K562 (cell line): ENCODE measurements at places on chromosomes 7 and 10.

DNA sequence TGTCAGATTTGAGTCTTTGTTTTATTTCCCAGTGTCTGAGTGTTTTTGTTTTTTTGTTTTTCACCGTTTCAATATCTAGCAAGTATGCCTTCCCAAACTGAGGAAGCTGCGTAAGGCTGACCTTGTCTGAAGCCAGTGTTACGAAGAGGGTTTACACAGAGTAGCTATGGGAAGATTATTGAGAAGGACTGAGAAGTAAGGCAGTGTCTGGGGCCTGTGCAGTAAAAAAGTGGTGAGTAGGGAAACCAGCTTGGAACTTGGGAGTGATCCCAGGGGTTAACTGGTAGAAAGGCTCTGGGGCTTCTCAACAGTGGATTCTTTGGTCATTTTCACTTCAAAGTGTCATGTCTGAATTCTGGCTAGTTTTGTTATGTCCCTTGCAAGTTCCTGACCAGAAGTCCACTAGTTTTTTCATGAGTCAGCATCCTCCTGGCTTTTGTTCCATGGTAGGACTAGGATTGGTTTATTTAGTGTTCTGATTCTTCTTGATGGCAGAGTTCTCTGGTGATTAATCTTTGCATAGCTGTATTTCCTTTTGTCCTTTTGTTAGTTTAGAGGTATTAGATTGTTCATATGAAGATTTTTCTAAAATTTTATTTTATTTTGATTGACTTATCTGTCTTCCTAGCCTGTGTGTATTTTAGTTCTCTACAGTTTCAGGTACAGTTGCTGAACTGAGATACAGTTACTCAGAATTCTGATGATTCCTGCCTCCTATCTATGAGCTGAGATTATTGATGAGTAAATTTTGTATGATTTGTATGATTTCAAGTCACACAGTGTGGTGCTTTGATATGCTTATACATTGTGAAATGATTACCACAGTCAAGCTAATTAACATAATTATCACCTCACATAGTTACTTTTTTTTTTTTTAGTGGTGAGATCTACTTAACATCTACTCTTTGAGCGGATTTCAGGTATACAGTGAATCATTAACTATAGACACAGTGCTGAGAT is 19.0 kb downstream of the GARS1 start:
- H3K36me3 ChIP-seq: peaks cover 95% of the 10 kb centered on the region
- no peak overlapping the region for H3K27ac ChIP-seq
- H3K4me1 ChIP-seq: no peaks in the 10 kb centered on the region

- no peak for DNase-seq
- H3K4me1 ChIP-seq: no peaks in the 10 kb centered on the region
- H3K4me3 ChIP-seq: no peak overlapping the region
- H3K36me3 ChIP-seq: no peaks in the 10 kb centered on the region
Observed at GRCh38 chr10:52424341-52424740, 110.3 kb downstream of the DKK1 start.

DNA sequence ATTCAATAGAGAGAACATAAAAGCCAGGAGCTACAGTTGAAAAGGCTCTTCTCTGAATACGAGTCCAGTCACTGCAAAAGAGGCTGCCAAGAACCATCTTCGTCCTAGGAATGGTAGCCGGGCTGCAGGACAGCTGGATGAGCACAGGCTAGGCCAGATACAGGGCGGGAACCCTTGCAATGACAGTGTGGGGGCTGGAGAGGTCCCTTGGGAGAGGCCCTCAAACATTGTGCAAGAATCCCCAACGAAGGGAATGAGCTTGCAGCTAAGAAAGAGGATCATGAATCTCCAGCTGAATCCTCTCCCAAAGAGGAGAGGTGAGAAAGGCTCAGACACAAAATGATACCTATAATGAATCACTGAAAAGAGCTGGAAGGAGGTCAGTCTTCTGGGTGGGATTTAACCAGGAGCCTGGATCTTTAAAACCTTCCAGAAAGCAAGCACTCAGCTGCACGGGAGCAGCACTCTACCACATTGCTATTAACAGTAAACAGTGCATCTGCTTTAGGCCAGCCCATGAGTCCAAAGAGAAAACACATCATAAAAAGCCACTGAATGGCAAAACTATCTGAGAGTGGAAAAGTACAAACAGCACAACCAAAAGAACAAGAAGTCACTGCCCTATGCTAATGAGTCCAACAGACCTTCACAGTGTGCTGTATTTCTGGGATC is 287.9 kb downstream of the TNS3 start:
- H3K36me3 ChIP-seq: no peaks in the 10 kb centered on the region
- no peak overlapping the region for H3K27ac ChIP-seq
- H3K4me3 ChIP-seq: no peak overlapping the region

DNA sequence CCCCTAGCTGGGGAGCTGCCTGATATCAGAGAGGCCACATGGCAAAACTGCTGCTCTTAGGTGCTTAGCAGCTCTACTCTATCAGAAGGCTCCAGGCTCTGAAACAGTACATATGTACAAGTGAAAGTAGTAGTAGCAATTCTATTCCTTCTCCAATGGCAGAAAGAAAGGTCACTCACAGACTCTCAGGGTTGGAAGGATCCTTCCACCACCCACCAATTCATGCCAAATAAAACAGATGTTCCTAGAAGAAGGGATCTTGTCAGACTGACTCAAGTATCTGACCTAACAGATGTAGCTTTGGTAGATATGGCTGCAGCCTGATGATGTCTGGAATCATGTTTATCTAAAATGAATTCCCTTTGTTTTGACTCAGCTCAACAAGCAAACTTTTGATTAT is 8.0 kb upstream of the ALDH18A1 start:
- H3K4me1 ChIP-seq: 0 out of 2 replicates have a peak, but pooled peaks cover 3% of the 10 kb centered on the region
- H3K27me3 ChIP-seq: no peaks in the 10 kb centered on the region
- DNase-seq: peak; percentile 55
- peaks cover 26% of the 10 kb centered on the region for H3K36me3 ChIP-seq

- H3K27me3 ChIP-seq: no peaks in the 10 kb centered on the region
- H3K27ac ChIP-seq: no peak overlapping the region
- no peak overlapping the region for H3K4me3 ChIP-seq
- no peak for DNase-seq
- H3K36me3 ChIP-seq: no peaks in the 10 kb centered on the region
Observed at GRCh38 chr10:34627331-34627730, 187.8 kb downstream of the PARD3 start.

DNA sequence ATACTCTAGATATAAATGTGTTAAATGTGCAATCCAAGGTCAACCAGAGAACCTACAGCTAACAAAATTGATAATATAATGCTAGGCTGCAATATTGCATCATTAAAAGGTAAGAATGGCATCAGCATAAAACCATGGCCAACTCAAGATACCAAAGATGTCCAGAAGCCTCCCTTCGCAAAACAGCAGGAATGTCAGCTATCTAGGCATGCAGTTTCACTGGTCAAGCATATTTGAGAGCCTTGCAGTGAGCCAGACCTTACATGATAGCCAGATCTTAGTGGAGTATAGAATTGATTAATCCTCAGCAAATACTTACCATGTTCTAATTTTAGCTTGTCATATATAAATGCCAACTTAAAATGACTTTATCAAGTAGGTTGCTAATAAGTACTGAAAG is 138.8 kb downstream of the ZEB1 start:
- no peaks in the 10 kb centered on the region for H3K27me3 ChIP-seq
- DNase-seq: no peak
- H3K4me1 ChIP-seq: no peaks in the 10 kb centered on the region
- H3K36me3 ChIP-seq: no peaks in the 10 kb centered on the region

DNA sequence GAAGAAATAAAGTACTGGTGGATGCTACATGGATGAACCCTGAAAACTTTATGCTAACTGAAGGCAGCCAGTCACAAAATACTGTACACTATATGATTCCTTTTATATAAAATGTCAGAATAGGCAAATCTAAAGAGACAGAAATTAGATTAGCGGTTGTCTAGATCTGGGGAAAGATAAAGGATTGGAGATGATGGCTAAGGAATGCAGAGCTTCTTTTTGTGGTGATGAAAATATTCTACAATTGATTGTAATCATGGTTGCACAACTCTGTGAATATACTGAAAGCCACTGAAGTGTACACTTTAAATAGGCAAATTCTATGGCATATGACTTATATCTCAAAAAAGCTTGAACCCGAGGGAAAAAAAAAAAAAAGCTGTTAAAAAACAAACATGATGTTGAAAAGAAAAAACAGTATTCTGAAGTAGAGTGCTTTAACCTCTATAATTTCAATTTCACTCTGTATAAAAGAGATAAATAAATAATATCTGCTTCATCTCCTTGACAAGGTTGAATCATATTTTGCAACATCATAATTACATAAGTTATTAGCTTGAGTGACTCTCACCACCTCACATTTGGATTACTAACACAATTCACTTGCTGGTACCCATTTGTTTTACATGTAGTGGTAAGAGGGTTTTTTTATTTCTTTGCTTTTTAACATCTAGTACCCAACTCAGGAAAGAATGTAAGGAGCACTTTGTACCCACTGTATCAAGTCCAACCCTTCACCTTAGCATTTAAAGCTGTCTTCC is 2.8 kb upstream of the GNAI1 start:
- no peak for DNase-seq
- H3K27me3 ChIP-seq: peaks cover 3% of the 10 kb centered on the region; the same call in 1 of the 3 replicates

DNA sequence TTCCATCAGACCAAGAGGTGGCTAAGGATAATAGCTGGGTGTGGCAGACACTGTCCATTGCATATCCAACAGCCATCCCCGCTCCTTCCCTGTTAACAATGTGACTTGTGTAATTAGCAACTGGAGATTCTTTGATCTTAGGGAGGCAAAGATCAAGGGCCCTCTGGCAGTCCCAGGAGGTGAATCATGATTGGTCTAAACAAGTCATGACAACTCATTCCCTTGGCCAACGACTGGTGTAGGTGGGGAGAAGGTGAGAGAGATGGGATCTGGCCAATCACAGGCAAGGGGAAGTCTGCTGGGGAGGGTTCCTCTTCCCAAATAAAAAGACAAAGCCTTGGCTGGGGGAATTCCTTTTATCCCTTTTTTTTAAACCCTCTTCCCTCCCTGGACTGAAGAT is 46.2 kb upstream of the COMTD1 start:
- no peak overlapping the region for H3K4me3 ChIP-seq
- H3K4me1 ChIP-seq: no peaks in the 10 kb centered on the region
- peaks cover 25% of the 10 kb centered on the region for H3K27me3 ChIP-seq
- DNase-seq: no peak
- H3K27ac ChIP-seq: no peak overlapping the region

- H3K36me3 ChIP-seq: no peaks in the 10 kb centered on the region
- DNase-seq: no peak
- H3K27me3 ChIP-seq: peaks cover 6% of the 10 kb centered on the region
Observed at GRCh38 chr7:54989453-54990225, 29.2 kb upstream of the EGFR start.

GRCh38 chr7:8111282-8111960 is 142.8 kb downstream of the GLCCI1 start:
- no peaks in the 10 kb centered on the region for H3K4me1 ChIP-seq
- H3K27ac ChIP-seq: no peak overlapping the region
- no peaks in the 10 kb centered on the region for H3K27me3 ChIP-seq

DNA sequence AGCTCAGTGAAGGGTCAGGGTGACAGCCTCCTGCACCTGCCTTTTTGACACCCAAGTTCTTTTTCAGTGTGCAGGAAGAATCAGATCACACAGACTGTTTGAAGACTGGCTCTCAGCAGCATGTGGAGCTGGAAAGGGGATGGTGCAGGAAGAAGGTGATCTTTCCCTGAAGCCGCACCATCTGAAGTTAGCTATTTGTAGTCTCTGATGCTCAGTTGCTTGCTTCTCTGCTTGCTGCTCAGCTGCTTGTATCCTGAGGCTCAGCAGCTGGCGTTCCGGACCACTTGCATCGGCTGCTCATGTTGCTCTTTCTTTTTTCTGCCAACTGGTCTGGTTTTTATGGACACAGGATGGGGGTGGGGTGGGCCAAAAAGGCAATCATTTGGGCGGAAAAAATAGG is 15.8 kb upstream of the DNMBP start:
- H3K36me3 ChIP-seq: no peaks in the 10 kb centered on the region
- no peak for DNase-seq
- peaks cover 4% of the 10 kb centered on the region; the same call in 1 of the 2 replicates for H3K4me1 ChIP-seq
- H3K27me3 ChIP-seq: peaks cover 14% of the 10 kb centered on the region
- no peak overlapping the region for H3K27ac ChIP-seq

GRCh38 chr7:32253299-32253698 is 183.1 kb upstream of the PDE1C start:
- H3K4me3 ChIP-seq: no peak overlapping the region
- no peak overlapping the region for H3K27ac ChIP-seq
- no peaks in the 10 kb centered on the region for H3K4me1 ChIP-seq

GRCh38 chr10:11921800-11922392 is 98.7 kb downstream of the PROSER2 start:
- no peaks in the 10 kb centered on the region for H3K4me1 ChIP-seq
- H3K27ac ChIP-seq: peak overlapping the region; percentile 13; the same call in 2 of the 3 replicates
- peaks cover 56% of the 10 kb centered on the region for H3K36me3 ChIP-seq
- no peak for DNase-seq

GRCh38 chr7:120916121-120916520 is 34.5 kb upstream of the ING3 start:
- peaks cover 2% of the 10 kb centered on the region; the same call in 1 of the 3 replicates for H3K27me3 ChIP-seq
- H3K4me3 ChIP-seq: no peak overlapping the region
- no peaks in the 10 kb centered on the region for H3K36me3 ChIP-seq
- H3K27ac ChIP-seq: no peak overlapping the region
- H3K4me1 ChIP-seq: no peaks in the 10 kb centered on the region
